AG04450 (cell line): ENCODE measurements at places on chromosomes 4 and X.

- no peak for DNase-seq
Measured at GRCh38 chrX:147565237-147565636, 346.5 kb upstream of the FMR1 start.

- DNase-seq: no peak
Measured at GRCh38 chr4:1008840-1009541, 2.4 kb upstream of the FGFRL1 start.

DNA sequence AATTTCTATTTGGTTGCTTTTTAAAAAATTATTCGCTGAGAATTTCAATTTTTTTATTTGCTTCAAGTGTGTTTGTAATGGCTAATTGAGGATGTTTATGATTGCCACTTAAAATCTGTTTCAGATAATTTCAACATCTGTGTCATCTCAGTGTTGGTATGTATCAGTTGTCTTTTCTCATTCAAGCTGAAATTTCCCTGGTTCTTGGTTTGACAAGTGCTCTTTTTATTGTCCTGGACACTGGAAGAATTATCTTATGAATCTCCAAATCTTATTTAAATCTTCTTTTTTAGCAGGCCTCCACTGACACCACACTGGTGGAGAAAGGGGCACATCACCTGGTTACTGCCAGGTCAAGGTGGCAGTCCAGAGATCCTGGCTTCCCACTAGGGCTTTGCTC is 21.5 kb downstream of the CHST7 start:
- DNase-seq: no peak

- DNase-seq: no peak
Measured at GRCh38 chr4:174464949-174465348, 57.3 kb downstream of the HPGD start.

DNA sequence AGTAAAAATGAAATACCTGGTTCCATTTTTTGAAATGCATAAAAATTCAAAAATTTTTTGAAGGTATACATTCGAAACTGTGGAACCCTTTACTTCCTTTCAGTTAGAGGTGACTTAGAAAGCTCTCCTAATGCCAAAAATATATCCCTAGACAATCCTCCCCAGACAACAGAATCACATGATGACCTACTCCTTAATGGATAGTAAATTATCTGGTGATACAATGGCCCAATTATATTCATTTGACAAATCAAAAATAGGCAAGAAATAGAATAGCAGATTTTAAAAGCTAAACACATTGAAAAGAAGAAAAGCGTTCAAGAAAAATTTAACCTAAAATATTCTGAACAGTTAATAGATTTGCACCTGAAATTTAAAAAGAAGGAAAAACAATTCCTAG is 3.5 kb upstream of the UGT2A2 start:
- no peak for DNase-seq
